ENCODE measurements at places on chromosomes 5 and 9. TPM values are rescaled to one million over a fixed set of nuclear protein-coding genes. Genes with fewer than 3 reads are reported as not detected.
A peak's percentile ranks its signal among the peaks of the same experiment; 100 is the strongest.

Gene LCN15
- not detected for total RNA-seq

Gene SLC4A9
- not detected for total RNA-seq

Gene SNX2
- 266 TPM for total RNA-seq

Gene NEURL1B
- 0.12 TPM for total RNA-seq

Gene LURAP1L
- total RNA-seq = not detected

Gene LCNL1
- not detected for total RNA-seq

Gene GADD45G
- total RNA-seq = 5.9 TPM

Gene EIF4E1B
- total RNA-seq = not detected

DNA sequence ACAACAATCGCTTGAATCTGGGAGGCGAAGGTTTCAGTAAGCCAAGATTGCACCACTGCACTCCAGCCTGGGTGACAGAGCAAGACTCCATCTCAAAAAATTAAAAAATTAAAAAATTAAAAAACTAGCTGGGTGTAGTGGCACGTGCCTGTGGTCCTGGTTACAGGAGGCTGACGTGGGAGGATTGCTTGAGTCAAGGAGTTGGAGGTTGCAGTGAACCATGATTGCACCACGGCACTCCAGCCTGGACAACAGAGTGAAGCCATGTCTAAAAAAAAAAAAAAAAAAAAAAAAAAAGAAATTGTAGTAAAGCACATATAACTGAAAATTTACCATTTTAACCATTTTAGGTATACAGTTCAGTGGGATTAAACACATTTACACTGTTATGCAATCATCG, 13.1 kb upstream of the CCIN start:
- no peak overlapping the region for H3K27ac ChIP-seq
- no peak overlapping the region for H3K4me3 ChIP-seq
- peaks cover 38% of the 10 kb centered on the region for H3K4me1 ChIP-seq
- H3K27me3 ChIP-seq = no peaks in the 10 kb centered on the region
- no peak for DNase-seq

- no peaks in the 10 kb centered on the region for H3K4me1 ChIP-seq
- H3K36me3 ChIP-seq = no peaks in the 10 kb centered on the region
- H3K27ac ChIP-seq = no peak overlapping the region
- DNase-seq = no peak
- H3K4me3 ChIP-seq = no peak overlapping the region
- no peaks in the 10 kb centered on the region for H3K27me3 ChIP-seq
Observed at GRCh38 chr5:74384851-74385250, 255.7 kb downstream of the ENC1 start.

DNA sequence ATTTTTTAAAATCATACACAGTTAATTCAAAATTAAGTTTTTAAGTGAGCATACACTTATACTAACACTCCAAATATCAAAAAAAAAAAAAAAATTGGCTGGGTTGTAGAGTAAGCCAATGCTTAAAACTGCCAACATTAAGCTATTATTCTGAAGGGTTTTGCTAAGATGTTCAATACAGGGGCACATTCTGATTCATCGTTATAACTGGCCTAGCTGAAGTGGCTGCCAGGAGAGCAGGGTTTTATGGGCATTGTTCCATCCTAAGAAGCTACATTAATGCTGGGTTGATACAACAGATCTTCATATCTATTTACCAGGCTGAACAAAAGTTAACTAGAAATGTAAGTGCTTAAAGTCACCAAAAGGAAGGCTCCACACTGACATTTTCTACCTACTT, 13.4 kb downstream of the ELAVL2 start:
- no peak overlapping the region for H3K27ac ChIP-seq
- H3K4me1 ChIP-seq = no peaks in the 10 kb centered on the region
- no peak overlapping the region for H3K4me3 ChIP-seq
- no peaks in the 10 kb centered on the region for H3K27me3 ChIP-seq
- no peak for DNase-seq

DNA sequence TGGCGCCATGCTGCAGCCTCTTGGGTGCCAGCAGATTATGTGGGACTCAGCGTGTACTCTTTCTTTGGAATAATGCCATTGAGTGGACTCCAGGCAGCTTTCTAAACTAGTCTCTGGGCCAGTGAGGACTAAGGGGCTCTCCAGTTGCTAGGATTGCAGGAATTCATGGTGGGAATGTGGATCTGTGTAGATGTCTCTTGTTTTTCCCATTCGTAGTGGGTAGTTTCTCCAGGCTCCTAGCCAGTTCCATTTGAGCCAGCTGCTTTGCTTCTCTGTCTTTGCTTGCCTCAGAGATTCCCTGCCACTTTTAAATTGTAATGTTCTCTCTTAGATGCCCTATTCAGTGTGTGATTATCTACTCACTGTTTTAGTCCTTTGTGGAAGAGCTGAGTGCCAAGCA, 42.6 kb downstream of the SLF1 start:
- no peak overlapping the region for H3K27ac ChIP-seq
- DNase-seq = no peak
- no peaks in the 10 kb centered on the region for H3K27me3 ChIP-seq

DNA sequence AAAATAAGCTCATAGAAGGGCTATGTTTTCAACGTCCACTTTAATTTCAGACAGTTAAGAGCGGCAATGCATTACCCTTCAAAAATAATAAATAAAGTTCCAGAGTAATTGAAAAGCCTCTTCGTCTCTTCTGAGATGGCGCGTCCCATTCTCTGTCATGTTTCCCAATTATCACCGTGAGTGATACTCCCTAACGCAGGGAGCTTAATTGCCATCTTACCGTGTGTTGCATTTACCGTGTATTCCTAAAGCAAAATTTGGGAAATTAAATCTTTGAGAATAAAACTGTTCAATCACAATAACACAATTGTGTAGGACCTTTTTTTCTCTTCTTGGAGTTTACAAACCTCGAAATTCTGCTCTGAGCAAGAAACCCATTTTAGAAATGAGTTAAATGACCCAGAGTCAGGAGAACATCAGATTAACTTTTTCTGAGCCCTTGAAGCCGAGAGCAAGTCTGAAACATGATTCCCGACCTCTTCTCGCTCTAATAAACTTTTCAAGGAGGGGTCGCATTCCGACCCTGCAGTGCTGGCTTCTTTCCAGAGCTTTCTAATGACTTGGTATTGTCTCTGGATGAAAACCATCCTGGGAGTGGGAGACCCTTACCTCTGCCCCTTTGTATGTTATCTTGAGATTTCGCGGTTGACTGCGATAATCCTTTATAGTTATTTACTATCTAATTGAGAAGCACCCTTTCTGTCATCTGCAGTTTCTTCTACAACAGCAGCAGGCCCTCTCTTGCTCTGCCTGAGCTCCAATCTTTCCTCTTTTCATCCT, 251.5 kb downstream of the FSTL4 start:
- DNase-seq = no peak
- H3K4me3 ChIP-seq = no peak overlapping the region
- no peaks in the 10 kb centered on the region for H3K36me3 ChIP-seq
- no peak overlapping the region for H3K27ac ChIP-seq
- H3K4me1 ChIP-seq = no peaks in the 10 kb centered on the region
- no peaks in the 10 kb centered on the region for H3K27me3 ChIP-seq

GRCh38 chr9:85741095-85741874, 469 bp downstream of the AGTPBP1 start:
- peak overlapping the region; percentile 91 for H3K4me3 ChIP-seq
- peaks cover 11% of the 10 kb centered on the region for H3K4me1 ChIP-seq
- no peaks in the 10 kb centered on the region for H3K36me3 ChIP-seq
- H3K27ac ChIP-seq = peak overlapping the region; percentile 76
- DNase-seq = peak; percentile 69

- H3K4me1 ChIP-seq = no peaks in the 10 kb centered on the region
- H3K36me3 ChIP-seq = no peaks in the 10 kb centered on the region
- H3K27ac ChIP-seq = no peak overlapping the region
- H3K4me3 ChIP-seq = no peak overlapping the region
- DNase-seq = no peak
- H3K27me3 ChIP-seq = no peaks in the 10 kb centered on the region
Observed at GRCh38 chr5:61596265-61596664, 264.2 kb downstream of the ZSWIM6 start.

- no peak overlapping the region for H3K27ac ChIP-seq
- no peaks in the 10 kb centered on the region for H3K27me3 ChIP-seq
- H3K4me1 ChIP-seq = no peaks in the 10 kb centered on the region
- H3K36me3 ChIP-seq = no peaks in the 10 kb centered on the region
Observed at GRCh38 chr9:24041160-24041690, 215.2 kb upstream of the ELAVL2 start.

- no peak overlapping the region for H3K4me3 ChIP-seq
- no peak for DNase-seq
- H3K27me3 ChIP-seq = no peaks in the 10 kb centered on the region
- H3K4me1 ChIP-seq = no peaks in the 10 kb centered on the region
Observed at GRCh38 chr5:126523818-126524510, 71.1 kb downstream of the ALDH7A1 start.

- no peak overlapping the region for H3K4me3 ChIP-seq
- DNase-seq = no peak
- H3K27me3 ChIP-seq = peaks cover 5% of the 10 kb centered on the region
- no peaks in the 10 kb centered on the region for H3K36me3 ChIP-seq
- H3K27ac ChIP-seq = no peak overlapping the region
- H3K4me1 ChIP-seq = peaks cover 8% of the 10 kb centered on the region
Observed at GRCh38 chr5:68545636-68546295, 330.2 kb downstream of the PIK3R1 start.

DNA sequence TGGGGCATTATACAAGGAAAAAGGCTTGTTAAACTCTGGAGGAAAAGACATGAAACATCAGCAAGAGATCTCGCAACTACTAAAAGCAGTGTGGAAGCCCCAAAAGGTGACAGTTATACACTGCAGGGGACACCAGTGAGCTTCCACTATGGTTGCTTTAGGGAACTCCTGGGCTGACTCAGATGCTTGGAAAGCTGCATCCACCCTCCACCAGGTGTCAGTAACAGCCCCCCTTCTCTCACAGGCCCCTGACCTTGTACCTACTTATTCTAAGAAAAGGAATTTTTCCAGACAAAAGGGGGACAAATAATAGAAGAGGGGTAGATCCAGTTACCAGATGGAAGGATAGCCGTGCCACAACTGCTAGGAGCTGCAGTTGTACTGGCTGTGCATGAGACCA, 154.4 kb upstream of the COX7C start:
- no peaks in the 10 kb centered on the region for H3K4me1 ChIP-seq
- H3K4me3 ChIP-seq = no peak overlapping the region
- H3K27me3 ChIP-seq = no peaks in the 10 kb centered on the region
- H3K36me3 ChIP-seq = no peaks in the 10 kb centered on the region

- no peak overlapping the region for H3K4me3 ChIP-seq
- H3K36me3 ChIP-seq = no peaks in the 10 kb centered on the region
- H3K27me3 ChIP-seq = no peaks in the 10 kb centered on the region
- no peak for DNase-seq
Observed at GRCh38 chr5:35285011-35285410, 54.7 kb upstream of the PRLR start.

- H3K4me1 ChIP-seq = peaks cover 17% of the 10 kb centered on the region
- peaks cover 22% of the 10 kb centered on the region for H3K27me3 ChIP-seq
- H3K4me3 ChIP-seq = no peak overlapping the region
- no peak overlapping the region for H3K27ac ChIP-seq
- no peaks in the 10 kb centered on the region for H3K36me3 ChIP-seq
Observed at GRCh38 chr9:124780060-124780756, 3.3 kb downstream of the OLFML2A start.

DNA sequence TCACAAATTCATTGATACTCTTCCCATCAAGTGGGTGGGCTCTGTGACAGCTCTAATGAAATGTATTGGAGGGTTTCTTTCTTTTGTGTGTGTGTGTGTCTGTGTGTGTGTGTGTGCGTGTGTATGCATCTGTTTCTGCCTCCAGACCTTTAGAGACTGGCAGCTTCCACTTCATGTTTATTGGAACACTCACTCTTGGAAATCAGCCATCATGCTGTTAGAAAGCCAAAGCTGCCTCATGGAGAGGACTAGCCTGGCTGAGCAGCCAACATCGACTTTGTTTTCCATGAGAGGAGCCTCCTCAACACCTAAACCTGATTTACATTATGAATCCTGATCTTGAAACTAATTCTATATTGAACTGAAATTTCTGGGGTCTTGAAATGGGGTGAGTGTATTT, 128.5 kb upstream of the FAM174A start:
- no peak overlapping the region for H3K27ac ChIP-seq
- no peak overlapping the region for H3K4me3 ChIP-seq
- H3K27me3 ChIP-seq = no peaks in the 10 kb centered on the region
- no peaks in the 10 kb centered on the region for H3K36me3 ChIP-seq
- DNase-seq = no peak

- H3K4me3 ChIP-seq = no peak overlapping the region
- H3K27me3 ChIP-seq = no peaks in the 10 kb centered on the region
- no peaks in the 10 kb centered on the region for H3K4me1 ChIP-seq
- no peaks in the 10 kb centered on the region for H3K36me3 ChIP-seq
- H3K27ac ChIP-seq = no peak overlapping the region
Observed at GRCh38 chr9:110936719-110937452, 101.4 kb downstream of the LPAR1 start.

DNA sequence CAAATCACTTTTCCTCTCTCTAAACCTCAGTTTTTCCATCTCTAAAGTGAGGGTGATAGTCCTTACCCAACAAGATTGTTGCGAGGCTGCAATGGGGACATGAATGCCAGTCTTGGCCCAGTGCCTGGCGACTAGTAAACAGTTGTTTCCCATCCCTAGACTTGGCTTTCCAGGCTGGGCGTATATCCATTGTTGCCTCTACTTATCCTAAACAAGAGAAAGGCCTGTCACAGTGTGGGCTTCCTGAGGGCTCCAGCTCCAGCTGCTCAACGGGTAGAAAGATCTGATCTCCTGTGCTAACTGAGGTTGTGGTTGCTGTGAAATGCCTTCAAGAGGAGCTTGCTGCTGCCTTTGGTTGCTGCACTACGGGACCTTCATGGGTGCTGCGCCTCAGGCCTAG, 142.0 kb downstream of the NSG2 start:
- no peak for DNase-seq
- no peak overlapping the region for H3K27ac ChIP-seq
- no peaks in the 10 kb centered on the region for H3K36me3 ChIP-seq
- no peaks in the 10 kb centered on the region for H3K4me1 ChIP-seq

DNA sequence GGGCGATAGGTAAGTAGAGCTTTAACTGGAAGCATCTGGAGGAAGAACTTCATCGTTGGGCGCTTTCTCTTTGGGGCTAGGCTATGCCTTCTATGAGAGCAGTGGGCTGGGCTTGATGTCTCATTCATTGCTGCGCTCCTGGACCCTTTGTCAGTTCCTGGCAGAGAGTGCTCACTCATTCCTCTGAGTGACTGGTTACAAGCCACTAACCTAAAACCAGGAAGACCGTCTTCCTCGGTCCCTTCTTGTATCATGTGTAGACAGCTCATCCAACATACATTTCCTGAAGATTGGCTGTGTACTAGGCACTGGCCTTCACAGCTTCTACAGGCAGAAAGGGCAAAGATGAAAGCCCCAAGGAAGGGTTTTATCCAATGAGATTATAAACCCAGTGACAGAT, 6.4 kb downstream of the SWI5 start:
- H3K36me3 ChIP-seq = no peaks in the 10 kb centered on the region
- H3K4me1 ChIP-seq = peaks cover 9% of the 10 kb centered on the region
- no peak overlapping the region for H3K4me3 ChIP-seq
- DNase-seq = no peak
- no peak overlapping the region for H3K27ac ChIP-seq

GRCh38 chr5:168939887-168940544, 360.8 kb upstream of the PANK3 start:
- no peaks in the 10 kb centered on the region for H3K4me1 ChIP-seq
- no peaks in the 10 kb centered on the region for H3K27me3 ChIP-seq
- no peak for DNase-seq
- no peaks in the 10 kb centered on the region for H3K36me3 ChIP-seq
- no peak overlapping the region for H3K4me3 ChIP-seq
